ENCODE measurements at places on chromosomes 2 and 18.

DNA sequence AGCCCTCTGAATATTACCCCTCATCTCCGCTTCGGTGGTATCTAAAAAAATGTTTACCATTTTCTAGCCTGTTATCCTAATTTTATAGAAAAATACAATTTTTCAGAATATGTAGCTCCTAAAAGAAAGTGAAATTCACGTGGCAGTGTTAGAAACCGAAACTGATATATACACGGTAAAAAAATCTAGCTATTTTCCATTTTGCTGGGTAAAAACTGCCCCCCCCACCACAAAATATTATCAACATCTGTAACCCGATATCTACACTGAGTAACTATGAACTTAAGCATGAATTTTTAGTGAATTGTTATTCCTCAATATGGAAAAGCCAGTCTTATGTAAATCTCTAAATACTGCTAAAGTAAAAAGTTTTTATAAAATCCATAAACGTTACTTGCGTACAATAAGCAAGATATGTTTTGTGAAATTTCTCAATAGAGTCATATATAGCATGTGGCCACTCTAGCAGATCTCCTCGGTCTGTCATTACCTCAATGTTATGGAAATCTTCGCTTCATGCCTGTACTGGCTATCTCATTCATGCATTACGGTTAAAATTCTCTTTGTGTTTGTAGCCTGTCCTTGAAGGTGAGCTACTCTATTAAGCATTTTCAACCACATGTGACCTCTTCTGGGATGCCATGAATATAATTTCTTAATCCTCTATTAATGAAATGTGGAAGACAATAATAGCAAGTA is 524.2 kb downstream of the TRIB2 start:
- no peak for ATAC-seq

GRCh38 chr2:222105046-222105445 is 193.8 kb downstream of the PAX3 start:
- ATAC-seq = no peak

DNA sequence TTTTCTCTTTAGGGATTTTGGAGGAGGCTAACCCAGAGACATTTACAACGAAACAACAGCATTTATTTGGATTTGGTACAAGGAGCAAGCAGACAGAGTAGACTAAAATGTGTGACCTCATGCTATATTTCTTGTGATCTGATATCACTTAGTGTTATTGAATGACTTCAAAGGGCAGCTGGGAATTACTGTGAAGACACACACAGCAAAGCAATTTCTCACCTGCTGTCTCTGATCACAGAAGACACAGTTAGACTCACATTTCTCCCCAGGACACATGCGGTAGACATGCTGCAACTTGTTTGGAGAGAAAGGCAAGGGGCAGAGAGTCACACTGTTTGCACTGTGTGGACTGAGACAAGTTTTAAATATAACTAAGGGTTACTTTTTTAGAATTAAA is 67.5 kb downstream of the LTBP1 start:
- ATAC-seq = peak; percentile 13

DNA sequence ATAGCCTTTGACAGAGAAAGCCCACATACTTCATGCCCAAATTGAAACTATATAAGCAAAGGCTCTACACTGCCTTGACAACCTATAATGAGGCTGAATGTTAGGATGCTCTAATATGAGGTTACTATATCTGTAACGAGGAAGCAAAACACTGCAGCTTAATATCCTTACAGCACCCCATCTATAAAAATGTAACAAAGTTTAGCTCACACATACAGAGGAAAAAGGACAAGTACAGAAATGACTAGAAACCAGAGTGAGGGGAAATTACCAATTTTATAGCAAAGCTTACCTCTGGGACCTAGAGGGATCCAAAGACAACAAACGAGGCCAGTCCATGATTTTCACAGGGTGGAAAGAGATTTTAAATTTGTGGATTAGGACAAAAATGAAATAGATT is 138.5 kb downstream of the COL4A4 start:
- no peak for ATAC-seq

DNA sequence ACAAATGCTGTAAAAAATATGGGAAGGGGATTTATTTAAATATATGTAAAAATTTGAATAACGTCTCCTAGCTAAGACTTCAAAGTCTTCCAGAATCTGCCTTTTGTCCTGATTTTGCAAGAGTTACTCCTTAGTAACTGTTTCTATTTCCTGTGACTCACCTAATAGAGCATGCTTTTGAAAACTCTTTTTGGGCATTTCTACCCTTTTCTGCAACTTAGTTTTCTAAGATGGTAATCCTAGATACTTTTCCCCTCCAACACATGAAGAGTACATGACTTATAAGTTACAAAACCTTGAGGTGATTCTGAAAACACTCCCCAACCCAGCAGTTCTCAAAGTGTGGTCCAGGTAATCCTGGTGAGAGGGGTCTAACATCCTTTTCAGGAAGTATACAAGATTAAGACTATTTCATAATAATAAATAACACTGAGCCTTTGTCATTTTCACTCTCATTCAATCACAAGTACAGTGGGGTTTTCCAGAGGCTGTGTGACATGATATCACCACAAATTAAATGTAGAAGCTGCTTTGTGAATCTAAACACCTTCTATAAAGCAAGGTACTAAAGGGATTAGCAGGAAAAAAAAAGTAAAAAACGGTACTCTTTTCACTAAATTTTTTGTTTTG is 31.9 kb downstream of the PPP4R3B start:
- peak; percentile 74 for ATAC-seq

DNA sequence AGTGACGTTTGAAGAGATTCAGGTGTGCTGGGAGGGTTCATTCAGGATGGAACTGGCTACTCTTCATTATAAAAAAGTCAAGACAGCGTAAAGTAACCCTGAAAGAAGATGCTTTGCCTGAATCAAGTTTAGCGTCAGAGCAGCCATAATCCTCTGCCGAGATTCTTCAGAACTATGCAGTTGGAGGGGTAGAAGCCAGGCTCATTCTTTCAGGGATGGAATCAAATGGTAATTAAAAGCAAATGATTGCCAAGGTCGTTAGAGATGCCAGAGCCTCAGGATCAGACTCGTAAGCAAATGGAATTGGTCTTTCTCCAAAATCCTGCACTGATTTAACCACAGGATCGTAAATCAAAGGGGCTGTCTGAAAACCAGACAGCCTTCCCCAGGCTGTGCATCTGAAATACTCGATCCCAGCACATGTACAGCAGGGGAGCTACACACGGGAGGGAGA is 21.9 kb downstream of the APCDD1 start:
- peak; percentile 75 for ATAC-seq

DNA sequence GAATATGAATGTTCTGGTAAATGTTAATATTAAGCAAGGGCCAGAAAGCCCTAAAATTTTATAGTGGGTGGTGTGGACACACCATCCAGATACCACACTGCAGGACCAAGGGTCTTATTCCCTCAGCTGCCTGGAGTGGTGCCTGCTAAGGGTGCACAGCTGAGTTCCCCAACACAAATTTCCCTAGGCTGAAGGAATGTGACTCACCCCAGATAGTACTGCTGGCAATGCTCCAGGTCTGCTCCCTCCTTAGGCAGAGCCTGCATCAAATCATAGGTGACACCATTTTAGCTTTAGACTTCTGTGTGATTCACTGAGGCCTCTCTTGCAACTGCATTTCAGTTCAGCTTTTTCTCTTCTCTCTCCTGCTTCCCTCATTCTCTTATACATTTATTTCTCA is 321.1 kb downstream of the SATB2 start:
- ATAC-seq = no peak

DNA sequence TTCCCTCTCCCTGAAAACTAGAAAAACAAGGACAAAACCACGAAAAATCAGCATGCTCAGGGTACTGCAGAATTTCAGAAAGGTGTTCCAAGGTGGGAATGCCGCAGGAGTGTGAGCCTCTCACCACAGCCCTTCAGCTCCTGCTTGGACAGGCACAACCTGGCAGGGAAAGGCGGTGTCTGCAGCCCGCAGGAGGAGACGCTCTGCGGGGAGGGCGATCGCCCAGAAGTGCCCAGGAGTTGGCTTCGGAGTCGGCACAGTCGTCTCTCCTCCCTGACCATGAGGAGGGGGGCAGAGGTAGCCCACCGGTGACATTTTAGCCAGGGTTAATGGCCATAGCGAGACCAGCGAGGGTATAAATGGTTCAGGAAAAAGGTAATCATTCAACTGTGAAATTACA is 57.2 kb downstream of the TMEM18 start:
- ATAC-seq = no peak

DNA sequence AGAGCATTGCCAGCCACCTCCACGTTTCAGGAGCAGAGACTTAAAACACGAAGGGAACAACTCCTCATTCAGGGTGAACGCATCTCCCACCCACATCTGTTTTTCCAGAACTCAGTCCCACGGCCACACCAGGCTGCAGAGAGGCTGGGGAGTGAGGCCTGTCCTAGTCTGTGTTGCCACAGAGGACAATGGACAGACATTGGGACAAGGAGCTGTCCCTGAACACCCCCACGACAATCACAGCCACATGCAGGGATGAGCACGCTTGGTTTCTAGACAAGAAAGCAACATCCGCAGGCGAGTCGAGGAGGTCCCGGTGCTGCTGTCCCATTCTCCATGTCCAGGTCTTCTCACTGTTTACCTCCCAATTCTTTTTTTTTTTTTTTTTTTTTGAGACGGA is 167.4 kb downstream of the EIPR1 start:
- no peak for ATAC-seq

DNA sequence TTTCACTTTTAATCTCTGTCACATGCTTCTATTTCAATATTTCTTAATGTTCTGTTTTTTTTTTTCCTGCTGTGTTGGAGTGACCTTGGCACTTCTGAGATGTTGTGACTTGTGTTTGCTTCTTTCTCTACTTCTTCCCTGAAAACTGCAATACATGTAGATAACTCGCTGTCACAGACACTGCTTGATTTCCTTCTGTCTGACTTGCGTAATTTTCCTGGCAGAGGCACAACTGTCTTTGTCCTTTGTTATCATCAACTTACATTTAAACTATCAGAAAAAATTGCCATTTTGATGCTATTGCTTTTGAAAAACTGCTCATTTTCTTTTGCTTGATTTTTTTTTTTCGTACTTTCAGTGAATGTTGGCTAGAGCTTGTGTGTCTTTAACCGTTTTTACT is 69.0 kb downstream of the BABAM2 start:
- ATAC-seq = peak; percentile 10

- ATAC-seq = no peak
Measured at GRCh38 chr2:48198371-48198770, 292.1 kb upstream of the FBXO11 start.

- ATAC-seq = no peak
Measured at GRCh38 chr2:105782646-105783045, 37.9 kb downstream of the NCK2 start.

- peak; percentile 51 for ATAC-seq
Measured at GRCh38 chr2:178943745-178944144, 106.2 kb downstream of the CCDC141 start.

DNA sequence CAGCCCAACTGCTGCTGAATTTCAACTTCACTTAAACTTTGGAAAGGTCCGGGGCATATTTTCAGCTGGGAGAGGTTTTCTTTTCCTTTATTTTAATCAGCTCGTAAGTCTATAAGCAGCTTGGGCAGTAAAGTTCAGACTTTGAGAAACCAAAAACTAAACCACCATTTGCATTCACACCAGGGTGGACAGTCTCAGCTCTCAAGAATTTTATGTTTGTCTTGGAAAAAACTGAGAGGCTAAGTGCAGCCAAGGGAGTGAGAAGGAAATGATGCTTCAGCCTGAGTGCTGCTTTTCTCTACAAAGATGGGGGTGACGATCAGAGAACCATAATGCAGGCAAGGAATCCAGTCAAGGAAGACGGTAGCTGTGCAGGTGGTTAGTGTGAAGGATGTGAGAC is 30.2 kb downstream of the MCFD2 start:
- ATAC-seq = no peak

- ATAC-seq = no peak
Measured at GRCh38 chr2:102686479-102687439, 67.4 kb downstream of the SLC9A2 start.

DNA sequence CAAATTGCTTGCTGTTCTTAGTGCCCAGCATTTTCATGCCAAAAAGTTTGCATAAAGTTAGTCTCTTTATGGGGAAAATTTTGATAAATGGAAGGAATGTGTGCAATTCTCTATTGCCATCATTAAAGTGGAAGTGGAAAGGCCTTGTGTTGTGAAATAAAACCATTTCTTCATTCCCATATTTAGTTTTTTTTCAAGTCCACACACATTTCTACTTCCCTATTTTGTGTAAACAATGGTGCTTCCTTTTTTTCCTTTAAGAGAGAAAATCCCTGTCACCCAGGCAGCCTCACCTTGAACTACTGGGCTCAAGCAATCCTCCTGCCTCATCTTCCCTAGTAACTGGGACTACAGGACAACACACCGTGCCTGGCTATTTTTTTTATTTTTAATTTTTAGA is 42.3 kb upstream of the NCOA1 start:
- no peak for ATAC-seq

- no peak for ATAC-seq
Measured at GRCh38 chr2:159366538-159366937, 80.0 kb upstream of the WDSUB1 start.

DNA sequence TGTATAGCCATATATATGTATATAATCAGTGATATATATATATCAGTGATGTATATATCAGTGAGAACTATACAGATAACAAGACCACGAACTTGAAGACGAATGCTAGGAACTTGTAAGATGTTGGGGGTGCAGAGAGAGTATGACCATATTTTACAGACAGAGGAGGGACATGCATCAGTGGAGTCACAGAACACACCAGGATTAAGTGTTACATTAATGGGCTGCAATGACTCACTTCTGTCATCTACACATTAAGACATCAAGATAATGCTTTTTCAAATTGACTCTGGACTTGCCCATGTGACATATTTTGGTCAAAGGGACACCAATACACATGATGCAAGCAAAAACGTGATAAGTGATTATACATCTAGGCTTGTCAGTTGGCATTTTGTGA is 501.0 kb downstream of the LRRTM4 start:
- ATAC-seq = no peak

GRCh38 chr2:224261326-224261725 is 140.6 kb downstream of the FAM124B start:
- peak; percentile 64 for ATAC-seq

GRCh38 chr18:52216666-52217065 is 123.3 kb upstream of the DCC start:
- no peak for ATAC-seq

DNA sequence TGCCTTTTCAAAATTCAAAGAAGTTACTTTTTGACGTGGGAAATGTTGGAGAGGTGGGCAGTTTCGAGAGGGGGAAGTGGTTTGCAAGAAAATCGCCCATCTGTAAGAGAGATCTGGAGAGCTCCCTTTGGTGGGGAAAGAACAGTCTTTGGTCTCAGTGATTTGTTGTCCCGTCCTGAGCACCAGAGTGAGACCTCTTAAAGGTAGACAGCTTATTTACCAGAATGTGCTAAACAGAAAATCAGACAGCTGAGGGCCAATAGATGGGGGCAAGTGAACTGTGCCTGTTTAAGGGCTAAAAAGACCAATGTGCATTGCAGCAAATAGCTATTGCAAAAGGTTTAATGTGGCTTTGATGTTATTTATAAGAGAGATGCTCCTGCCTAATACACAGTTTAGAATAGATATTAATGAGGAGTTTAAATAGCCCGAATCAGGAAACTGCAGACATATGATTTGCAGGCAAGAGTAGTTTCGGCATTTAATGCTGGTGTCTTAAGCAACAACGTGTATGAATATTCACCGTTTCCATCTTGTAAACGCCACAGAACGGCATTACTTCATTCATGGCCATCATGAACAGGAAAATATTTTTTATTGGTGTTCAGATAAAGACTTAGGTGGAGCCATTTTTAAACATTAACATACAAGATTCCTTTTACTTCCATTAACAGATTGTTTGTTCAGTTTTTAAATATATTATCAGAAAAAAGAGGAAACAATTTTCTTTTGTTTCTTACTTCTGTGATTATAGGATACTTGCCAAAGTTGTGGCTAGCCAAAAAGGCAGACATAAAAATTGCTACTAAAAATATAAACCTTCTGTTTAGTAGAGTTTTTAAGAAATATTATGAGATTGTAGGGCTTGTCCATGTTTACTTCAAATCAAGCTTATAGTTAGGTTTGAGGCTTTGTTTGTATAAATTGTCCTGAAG is 29.6 kb downstream of the ARHGAP15 start:
- no peak for ATAC-seq

Data from SK-N-SH treated with all-trans-retinoic acid at 6 μM for 48 hours (cell line).